HepG2 (cell line): ENCODE measurements at places on chromosomes 11 and 22.
A peak's percentile ranks its signal among the peaks of the same experiment; 100 is the strongest.

DNA sequence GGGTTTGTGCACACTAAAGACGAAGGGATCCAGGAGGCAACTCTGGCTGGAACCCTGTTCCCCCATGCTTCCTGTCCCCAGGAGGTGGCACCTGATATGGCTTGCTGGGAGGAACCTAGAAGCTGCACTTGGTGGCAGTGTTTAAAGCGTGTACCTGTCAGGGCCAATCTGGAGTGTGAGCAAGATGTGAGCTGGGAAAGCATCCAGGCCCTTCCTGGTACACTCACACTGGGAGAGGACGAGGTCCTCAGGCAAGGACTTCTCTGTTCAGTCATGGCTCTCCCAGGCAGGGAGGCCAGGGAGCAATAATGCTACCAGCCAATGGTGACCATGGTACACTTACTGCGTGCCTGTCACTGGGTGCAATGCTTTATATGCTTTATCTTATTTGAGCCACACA is 130.7 kb upstream of the NECTIN1 start:
- no peak overlapping the region for H3K4me3 ChIP-seq
- no peaks in the 10 kb centered on the region for H3K4me1 ChIP-seq
- H3K27me3 ChIP-seq: peaks cover 51% of the 10 kb centered on the region; the same call in 1 of the 3 replicates
- no peak for DNase-seq
- no peak overlapping the region for H3K27ac ChIP-seq
- H3K36me3 ChIP-seq: no peaks in the 10 kb centered on the region

DNA sequence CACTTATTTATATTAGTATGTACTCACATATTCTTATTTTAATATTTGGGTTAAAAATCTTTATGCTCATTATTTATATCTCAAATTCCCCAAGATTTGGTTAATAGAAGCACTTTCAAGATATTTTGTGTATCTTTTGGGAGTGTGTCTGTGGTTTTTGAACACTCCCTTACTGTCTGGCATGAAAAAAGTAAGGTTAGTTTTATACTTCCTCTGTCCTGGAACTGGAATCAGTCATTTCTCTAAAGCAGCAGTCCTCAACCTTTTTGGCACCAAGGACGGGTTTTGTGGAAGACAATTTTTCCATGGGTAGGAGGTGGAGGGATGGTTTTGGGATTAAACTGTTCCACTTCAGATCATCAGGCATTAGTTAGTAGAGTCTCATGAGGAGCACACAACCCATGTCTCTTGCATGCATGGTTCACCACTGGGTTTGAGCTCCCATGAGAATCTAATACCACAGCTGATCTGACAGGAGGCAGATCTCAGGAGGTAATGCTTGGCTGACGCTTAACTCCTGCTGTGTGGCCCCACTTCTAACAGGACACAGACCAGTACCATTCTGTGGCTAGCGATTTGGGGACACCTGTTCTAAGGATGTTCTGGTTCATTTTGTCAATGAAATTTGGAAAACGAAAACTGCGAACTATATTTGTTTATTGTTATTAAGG is 60.2 kb downstream of the CASP12 start:
- no peaks in the 10 kb centered on the region for H3K36me3 ChIP-seq
- H3K27ac ChIP-seq: no peak overlapping the region
- no peak overlapping the region for H3K4me3 ChIP-seq
- no peak for DNase-seq
- no peaks in the 10 kb centered on the region for H3K4me1 ChIP-seq
- no peaks in the 10 kb centered on the region for H3K27me3 ChIP-seq

- H3K27ac ChIP-seq: no peak overlapping the region
- no peaks in the 10 kb centered on the region for H3K27me3 ChIP-seq
- no peaks in the 10 kb centered on the region for H3K4me1 ChIP-seq
- H3K4me3 ChIP-seq: no peak overlapping the region
Measured at GRCh38 chr22:34427436-34427835, 507.2 kb upstream of the LARGE1 start.

- no peak overlapping the region for H3K27ac ChIP-seq
- H3K4me3 ChIP-seq: no peak overlapping the region
- peaks cover 1% of the 10 kb centered on the region; the same call in 1 of the 2 replicates for H3K27me3 ChIP-seq
- no peaks in the 10 kb centered on the region for H3K4me1 ChIP-seq
- no peak for DNase-seq
Measured at GRCh38 chr11:130726234-130727037, 189.8 kb downstream of the SNX19 start.

DNA sequence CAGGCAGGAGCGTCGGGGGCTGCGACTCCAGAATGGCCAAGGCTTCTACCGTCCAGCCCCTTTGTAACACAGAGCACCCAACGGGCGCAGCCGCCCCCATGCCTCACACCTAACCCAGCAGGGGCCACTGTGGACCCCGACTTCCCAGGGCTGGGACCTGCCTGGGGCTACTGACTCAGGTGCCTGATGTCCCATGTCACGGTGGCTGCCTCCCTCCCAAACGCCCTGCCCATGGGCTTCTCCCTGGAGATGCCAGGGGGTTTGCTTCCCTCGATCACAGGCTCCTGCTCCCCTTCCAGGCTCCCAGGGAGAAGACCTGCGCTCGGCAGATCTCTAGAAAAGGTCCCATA is 84.0 kb downstream of the MYEOV start:
- H3K4me3 ChIP-seq: no peak overlapping the region
- no peak overlapping the region for H3K27ac ChIP-seq
- H3K27me3 ChIP-seq: peaks cover 40% of the 10 kb centered on the region
- peaks cover 35% of the 10 kb centered on the region for H3K4me1 ChIP-seq
- H3K36me3 ChIP-seq: no peaks in the 10 kb centered on the region
- no peak for DNase-seq

DNA sequence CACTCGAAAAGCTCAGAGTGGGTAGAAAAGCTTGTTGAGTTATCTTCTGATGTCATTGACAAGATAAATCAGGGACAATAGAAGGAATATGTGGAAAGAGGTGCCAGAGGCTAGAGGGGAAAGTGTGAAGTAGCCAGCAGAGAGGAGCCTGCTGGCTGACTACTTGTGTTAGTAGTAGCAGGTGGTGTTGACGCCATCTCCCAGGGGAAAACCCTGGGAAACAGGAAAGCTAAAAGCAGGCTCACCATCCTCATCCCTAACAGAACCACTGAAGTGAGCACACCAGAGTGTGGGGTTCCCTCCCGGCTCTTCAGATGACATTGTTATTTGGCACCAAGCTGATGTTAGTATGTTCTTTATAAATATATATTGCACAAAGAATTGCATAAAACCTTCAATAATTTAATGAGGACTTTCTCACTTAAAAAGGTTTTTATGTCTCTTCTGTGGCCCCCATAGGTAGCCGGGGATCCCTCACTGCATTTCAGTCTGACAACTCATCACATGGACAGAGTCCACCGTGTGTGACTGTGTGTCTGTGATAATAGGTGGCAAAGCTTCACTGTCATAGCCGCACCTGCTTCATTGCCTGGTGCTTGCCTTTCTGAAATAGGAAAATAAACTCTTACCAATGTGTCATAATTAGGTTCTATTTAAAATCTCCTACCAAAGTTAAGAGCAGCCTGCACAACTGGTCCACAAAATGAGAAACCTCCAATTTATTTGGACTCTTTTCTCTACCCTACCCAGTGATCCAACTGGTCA is 63.2 kb upstream of the TOP3B start:
- H3K4me3 ChIP-seq: no peak overlapping the region
- no peak overlapping the region for H3K27ac ChIP-seq
- no peaks in the 10 kb centered on the region for H3K36me3 ChIP-seq
- DNase-seq: no peak

GRCh38 chr11:120929664-120930154 is 94.2 kb upstream of the TBCEL start:
- H3K4me3 ChIP-seq: no peak overlapping the region
- no peaks in the 10 kb centered on the region for H3K36me3 ChIP-seq
- peak; percentile 30 for DNase-seq
- H3K27me3 ChIP-seq: no peaks in the 10 kb centered on the region
- no peak overlapping the region for H3K27ac ChIP-seq

- no peak overlapping the region for H3K27ac ChIP-seq
- DNase-seq: no peak
- no peaks in the 10 kb centered on the region for H3K36me3 ChIP-seq
- no peak overlapping the region for H3K4me3 ChIP-seq
- peaks cover 4% of the 10 kb centered on the region for H3K27me3 ChIP-seq
Measured at GRCh38 chr22:44658311-44658953, 43.6 kb upstream of the PRR5 start.

- H3K27ac ChIP-seq: no peak overlapping the region
- H3K4me3 ChIP-seq: no peak overlapping the region
- H3K36me3 ChIP-seq: no peaks in the 10 kb centered on the region
- H3K4me1 ChIP-seq: peaks cover 30% of the 10 kb centered on the region
Measured at GRCh38 chr22:44665115-44665514, 36.9 kb upstream of the PRR5 start.
